Amniotic epithelial cell (primary cell): ENCODE measurements at places on chromosomes 7 and 10.
A peak's percentile ranks its signal among the peaks of the same experiment; 100 is the strongest.

GRCh38 chr7:137934176-137934826 is 67.6 kb downstream of the CREB3L2 start:
- no peak for DNase-seq

GRCh38 chr10:73459683-73460314 is 26.4 kb upstream of the MSS51 start:
- peak; percentile 4 for DNase-seq

DNA sequence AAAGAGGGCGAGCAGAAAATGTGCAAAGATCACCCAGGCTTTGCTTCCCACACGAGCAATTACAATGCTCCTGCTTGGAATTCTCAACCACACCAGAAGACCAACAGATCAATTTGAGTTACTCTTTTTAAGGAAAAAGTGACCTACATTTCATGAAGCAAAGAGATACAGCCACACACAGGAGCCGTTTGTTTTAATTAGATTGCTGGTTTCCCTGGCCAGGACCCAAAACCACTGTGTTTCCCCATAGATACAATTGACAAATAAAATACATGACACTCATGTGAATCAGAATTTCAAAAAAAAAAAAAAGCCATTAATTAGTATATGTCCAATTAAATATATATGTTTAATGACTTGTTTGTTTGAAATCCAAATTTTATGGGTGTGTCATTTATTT is 458.3 kb downstream of the PLXDC2 start:
- DNase-seq, result peak; percentile 32

GRCh38 chr10:111370101-111370500 is 293.3 kb downstream of the ADRA2A start:
- DNase-seq, result no peak

GRCh38 chr10:102024799-102025198 is 31.2 kb downstream of the ARMH3 start:
- no peak for DNase-seq
